NCI-H187 treated with DMSO at 0.1 percent for 48 hours (cell line): ENCODE measurements at places on chromosomes 5 and 9.

DNA sequence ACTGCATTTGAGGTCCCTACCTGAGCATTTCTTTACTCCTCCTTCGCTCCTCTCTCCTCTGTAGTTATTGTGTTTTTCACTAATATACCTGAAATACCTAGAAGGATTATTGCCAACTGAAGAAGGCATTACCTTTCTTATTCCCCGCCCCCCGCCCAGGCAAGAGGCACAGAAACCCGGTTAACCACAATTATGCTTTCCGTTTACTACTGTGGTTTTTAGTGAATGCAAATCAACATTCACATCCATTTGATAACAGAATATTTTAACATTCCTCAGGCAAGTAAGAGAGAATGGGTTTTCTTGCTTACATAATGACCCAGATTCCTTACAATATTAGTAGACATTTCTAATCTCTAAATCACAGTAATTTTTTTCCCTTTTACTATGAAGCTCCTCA lies 136.9 kb downstream of the PCSK5 start:
- no peak for DNase-seq

- no peak for DNase-seq
Observed at GRCh38 chr5:13649656-13650055, 294.8 kb downstream of the DNAH5 start.

DNA sequence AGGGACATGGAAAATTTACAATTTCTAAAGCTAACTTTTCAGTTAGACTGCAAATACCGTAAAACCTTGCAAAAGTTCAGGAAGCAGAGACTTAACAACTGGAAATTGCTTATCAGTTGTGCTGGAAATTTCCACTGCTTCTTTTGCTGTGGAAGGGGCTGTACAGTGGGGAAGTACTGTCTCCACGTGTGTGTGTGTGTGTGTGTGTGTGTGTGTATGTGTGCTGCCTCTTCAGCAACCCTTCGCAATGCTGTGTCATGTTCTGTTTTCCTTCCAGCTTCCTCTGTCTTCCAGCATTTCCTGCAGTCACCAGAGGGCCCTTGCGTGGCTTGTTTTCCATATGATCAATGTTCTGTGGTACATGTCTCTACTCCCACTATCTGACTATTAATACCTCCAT lies 87.5 kb upstream of the RANBP3L start:
- no peak for DNase-seq

- DNase-seq = no peak
Observed at GRCh38 chr5:150376799-150377771, 19.6 kb downstream of the TCOF1 start.

GRCh38 chr5:79191457-79191856 lies 44.5 kb upstream of the JMY start:
- no peak for DNase-seq

GRCh38 chr5:150853561-150853960 lies 7.2 kb downstream of the IRGM start:
- DNase-seq = no peak

DNA sequence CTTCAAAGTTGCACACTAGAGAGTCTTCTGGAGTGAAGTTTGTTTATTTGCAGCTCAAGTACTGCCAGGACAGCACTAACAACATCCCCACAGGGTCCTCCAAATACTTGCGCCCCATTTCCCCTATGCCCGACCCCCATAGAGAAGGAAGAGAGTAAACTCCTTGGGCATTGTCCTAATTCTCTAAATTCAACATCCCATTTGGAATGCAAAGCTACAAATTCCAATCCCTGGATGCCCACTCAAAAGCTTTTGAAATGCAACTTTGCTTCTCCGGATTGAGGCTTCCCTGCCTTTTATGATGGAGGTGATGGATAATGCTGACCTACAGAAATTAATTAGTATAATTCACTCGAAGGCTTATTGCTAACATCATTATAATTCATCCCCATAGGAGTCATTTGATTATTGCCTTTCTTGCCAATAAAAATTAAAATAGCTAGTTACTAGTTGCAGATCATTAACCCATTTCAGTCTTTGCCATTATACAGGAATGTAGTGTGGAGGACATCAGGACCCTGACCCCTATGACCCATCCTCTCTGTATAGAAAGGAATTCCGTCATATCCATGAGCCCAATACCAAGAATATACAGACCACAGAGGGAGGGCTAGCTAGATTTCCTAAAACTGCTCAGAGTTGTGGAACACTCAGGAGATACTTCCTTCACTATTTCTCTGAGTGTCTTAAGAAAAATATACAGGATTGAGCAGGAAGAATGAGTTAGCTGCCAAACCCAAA lies 277.6 kb downstream of the ZNF608 start:
- no peak for DNase-seq

GRCh38 chr5:57501414-57502201 lies 19.0 kb upstream of the ACTBL2 start:
- no peak for DNase-seq

DNA sequence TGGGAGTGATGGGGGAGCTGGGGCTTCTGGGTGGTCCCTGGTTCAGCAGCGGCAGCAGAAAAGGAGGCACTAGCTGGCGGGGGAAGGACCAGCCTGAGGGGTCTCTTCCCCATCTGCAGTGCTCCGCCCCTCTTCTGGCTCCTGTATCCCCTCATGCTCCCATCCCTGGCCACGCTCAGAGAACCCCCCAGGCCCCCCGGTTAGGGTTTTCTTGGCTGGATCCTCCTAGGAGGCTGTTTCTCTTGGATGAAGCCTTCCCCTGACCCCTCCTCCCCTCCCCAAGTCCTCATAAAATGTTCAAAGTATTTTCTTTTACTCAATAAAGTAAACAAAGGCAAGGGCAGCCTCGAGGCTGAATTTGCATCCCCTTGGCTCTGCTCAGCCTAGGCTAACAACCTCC lies 60.8 kb downstream of the FGF18 start:
- DNase-seq = no peak

DNA sequence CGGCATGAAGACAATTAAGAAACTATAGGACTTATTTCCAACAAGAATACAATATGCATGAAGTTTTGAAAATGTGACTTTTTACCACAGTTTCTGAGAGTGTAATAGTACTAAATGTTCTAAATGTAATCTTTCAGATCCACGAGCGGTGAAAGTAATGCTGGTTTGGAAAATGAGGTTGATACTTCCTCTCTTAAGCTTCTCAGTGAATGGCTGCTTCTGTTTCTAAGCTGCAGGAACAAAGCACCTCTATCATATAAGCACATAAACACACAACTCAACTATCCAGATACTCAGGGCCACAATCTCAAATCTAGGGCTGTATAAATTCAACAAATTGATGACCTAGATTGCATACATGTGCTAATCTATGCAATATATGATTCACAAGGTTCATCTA lies 78.3 kb downstream of the LIFR start:
- no peak for DNase-seq

- DNase-seq = no peak
Observed at GRCh38 chr9:18596920-18597319, 123.0 kb downstream of the ADAMTSL1 start.

DNA sequence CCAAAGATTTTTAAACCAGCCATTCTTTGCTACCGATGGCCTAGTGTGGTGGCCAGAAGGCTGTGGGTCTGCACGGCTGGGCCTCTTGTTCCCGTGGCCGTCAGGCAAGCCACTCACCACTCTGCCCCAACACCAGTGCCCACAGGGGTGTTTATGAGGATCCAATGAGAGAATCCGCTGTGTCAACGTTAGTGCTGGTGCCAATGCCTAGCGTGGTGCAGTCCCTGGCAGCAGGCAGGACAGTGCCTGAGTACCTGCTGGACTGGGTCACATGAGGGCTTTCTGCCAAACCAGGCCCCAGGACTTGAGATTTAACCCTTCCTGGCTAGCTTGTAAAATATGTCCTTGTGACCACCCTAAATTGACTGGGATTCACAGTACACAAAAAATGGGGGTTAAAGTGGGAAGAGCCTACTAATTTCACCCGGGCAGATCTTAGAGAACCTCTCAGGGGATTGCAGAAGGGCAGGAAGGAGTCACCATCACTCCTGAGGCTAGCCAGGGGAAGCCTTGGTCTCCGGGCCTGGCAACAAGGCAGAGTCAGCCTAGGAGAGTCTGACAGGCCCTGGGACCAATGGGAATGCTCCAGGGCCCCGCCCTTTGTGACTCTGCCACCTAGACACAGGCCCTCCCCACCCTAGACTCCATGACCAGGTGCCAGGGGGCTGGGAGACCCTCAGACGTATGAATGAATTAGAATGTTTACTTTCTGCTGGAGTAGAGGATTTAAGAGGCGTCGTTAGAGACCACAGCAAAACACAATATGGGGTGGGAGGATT lies 63.2 kb upstream of the FSTL4 start:
- DNase-seq = no peak

DNA sequence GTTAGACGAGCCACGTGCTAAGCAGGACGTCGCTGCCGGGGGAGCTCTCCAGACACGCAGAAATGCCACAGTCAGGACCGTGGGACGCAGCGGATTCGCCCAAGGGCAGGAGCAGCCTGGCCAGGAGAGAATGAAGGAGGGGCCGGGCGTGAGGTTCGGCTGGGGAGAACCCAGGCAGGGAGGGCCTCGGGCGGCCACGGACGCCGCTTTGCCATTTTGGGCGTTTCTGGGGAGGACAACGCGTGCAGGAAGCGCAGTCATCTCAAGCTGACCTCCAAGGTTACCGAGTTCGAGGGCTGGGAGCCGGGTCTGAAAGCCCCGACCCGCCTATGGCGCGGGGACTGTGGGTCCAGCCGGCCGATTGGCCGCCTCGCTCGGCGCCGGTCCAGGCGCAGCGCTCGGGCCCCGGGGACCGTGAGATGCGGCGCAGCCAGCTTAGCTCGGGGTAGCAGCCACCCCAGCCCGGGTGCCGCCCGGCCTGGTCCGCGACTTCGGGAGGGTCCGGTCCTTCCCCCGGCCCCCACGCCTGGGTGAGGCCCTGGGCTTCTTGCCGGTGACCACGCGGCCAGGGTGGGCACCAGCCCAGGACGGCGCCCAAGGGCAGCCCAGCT lies 760 bp upstream of the MAN1B1 start:
- no peak for DNase-seq

GRCh38 chr9:112247090-112247489 lies 72.0 kb upstream of the SUSD1 start:
- no peak for DNase-seq

DNA sequence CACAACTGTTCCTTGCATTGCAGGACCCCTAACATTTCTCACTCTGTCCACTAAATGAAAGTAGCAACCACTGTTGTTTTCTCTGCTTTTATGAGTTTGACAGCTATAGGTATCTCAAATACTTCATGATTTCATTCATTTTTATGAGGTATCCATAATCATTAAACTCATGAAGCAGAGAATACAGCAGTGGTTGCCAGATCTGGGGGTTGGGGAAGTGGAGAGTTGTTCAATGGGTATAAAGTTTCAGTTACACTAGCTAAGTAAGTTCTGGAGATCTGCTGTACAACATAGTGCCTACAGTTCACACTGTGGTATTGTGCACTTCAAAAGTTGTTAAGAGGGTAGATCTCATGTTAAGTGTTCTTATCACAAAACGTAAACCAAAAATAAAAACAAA lies 23.4 kb upstream of the CAMK4 start:
- no peak for DNase-seq

GRCh38 chr5:54601411-54602230 lies 84.1 kb downstream of the SNX18 start:
- DNase-seq = no peak

- DNase-seq = no peak
Observed at GRCh38 chr5:147805030-147805454, 22.5 kb upstream of the JAKMIP2 start.

- no peak for DNase-seq
Observed at GRCh38 chr5:125424402-125425141, 678.1 kb upstream of the ZNF608 start.

DNA sequence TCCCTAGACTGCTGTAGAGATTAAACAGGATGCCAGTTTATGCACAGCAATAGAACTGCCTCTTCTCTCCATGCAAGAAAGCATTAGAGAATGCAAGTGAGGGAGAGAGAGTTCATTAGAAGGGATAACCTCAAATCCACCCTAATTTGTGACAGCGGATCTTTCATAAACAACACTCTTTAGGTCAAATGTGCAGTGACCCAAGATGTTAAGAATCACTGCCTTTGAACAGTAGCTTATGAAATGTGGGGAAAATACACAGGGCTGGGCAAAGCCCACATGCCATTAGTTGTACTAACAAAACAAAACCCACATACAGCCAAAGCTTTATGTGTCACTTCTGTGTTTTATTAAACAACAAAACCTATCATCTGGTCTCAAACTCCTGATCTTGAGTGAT lies 36.2 kb upstream of the POU4F3 start:
- no peak for DNase-seq

DNA sequence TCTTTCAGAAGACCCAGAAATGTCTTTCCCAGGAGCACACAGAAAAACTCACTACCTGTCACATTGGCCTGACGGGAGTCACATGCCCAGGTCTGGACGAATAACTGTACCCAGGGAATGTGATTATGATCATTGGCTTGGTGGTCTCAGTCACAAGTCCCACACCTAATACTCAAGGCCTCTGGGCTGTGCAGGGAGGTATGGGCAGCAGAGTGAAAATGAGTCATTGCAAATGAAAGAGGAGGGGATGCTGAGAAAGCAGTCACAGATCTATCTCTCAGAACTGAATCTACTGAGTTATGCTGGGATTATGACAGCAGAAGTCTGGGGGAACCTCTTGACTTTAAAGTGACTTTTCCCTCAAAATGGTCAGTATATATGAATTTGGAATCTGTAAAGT lies 36.9 kb downstream of the SGCD start:
- DNase-seq = no peak

- DNase-seq = no peak
Observed at GRCh38 chr5:93017849-93018248, 563.2 kb downstream of the NR2F1-AS1 start.

GRCh38 chr5:5497152-5497788 lies 74.8 kb downstream of the ICE1 start:
- peak; percentile 7 for DNase-seq

DNA sequence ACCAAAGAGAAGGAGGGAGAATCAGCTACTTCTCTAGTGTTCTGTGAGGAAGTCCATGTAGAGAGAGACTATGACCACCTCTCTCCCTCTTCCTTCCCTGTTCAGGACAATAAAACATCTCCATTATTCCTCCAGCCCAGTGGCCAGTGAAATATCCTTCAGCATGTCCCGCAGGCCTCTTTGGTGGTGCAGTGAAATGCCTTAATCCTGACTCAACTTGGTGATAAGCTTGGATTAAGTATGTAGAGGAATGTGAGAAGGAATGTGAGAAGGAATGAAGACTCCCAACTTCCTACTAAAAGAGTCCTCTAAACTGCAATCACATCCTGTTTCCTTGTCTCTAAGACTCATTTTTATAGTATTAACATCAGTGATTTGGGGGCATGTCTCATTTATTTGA lies 167.3 kb downstream of the TRPM3 start:
- no peak for DNase-seq

DNA sequence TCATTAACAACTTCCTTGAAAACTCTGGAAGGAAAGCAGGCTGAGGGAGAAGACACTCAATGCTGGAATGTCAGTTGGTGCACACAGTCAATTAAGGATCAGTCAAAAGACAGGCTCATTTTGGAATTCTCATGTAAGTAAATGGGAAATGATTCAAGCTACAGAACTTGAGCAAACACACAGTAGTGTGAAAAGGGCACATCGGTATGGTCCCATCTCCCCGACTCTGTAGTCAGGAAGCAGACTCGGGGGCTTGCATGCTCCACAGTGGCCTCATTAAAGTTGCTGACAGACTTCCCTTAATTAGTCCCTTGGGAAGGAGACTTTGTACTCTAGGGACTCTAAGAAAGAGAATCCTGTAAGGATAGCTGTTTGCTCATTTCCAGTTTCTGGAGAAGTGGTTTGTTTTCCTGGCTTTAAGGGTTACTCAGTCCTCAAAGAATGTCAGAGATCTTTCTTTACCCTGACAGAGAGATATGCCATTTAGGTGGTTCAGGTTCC lies 339.2 kb downstream of the ADAMTS6 start:
- no peak for DNase-seq

GRCh38 chr5:53161876-53162275 lies 52.3 kb upstream of the MOCS2 start:
- DNase-seq = no peak
